ENCODE measurements at places on chromosomes 6 and 20. TPM values are rescaled to one million over a fixed set of nuclear protein-coding genes. Genes with fewer than 3 reads are reported as not detected.

The GNAS-AS1 gene
- total RNA-seq: 0.48 TPM

The GPLD1 gene
- total RNA-seq: 7.7 TPM

The FAM184A gene
- total RNA-seq: 12.8 TPM

The DCDC2 gene
- total RNA-seq: 8.9 TPM

The ASIP gene
- total RNA-seq: not detected

The NKX2-4 gene
- not detected for total RNA-seq

The DLK2 gene
- total RNA-seq: 8.9 TPM

The TTBK1 gene
- total RNA-seq: under 0.01 TPM

The PAK1IP1 gene
- total RNA-seq: 16.4 TPM

The KIF13A gene
- 40.0 TPM for total RNA-seq

The PACRG gene
- 0.64 TPM for total RNA-seq

The TULP1 gene
- not detected for total RNA-seq

The TUBB1 gene
- 0.16 TPM for total RNA-seq

DNA sequence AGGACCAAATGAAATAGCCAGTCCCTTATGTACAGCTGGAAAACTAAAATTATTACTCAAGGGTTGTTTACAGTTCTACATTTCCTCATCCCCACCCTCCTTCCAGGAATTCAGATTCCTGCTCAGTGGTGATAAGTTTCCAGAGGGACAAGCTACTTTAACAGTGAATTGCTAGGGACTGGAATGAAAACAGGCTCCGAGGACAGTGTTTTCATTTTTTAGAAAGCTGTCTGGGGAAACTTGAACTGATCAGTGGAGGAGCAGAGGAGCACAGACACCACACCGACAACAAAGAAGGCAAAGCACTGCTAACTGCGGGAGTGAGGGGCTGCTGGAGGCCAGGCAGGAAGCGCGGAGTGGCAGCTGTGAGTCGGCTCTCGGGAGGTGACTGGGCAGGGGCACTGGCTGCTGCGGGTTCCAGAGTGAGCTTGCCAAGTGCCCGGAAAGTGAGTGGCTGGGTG, 322.2 kb downstream of the ESR1 start:
- H3K4me3 ChIP-seq: no peak overlapping the region
- DNase-seq: no peak
- peaks cover 3% of the 10 kb centered on the region for H3K36me3 ChIP-seq
- H3K4me1 ChIP-seq: no peaks in the 10 kb centered on the region
- H3K27me3 ChIP-seq: no peaks in the 10 kb centered on the region

- no peak for DNase-seq
- H3K4me1 ChIP-seq: no peaks in the 10 kb centered on the region
- H3K4me3 ChIP-seq: no peak overlapping the region
- no peaks in the 10 kb centered on the region for H3K36me3 ChIP-seq
These were observed 24.5 kb downstream of the FIG4 start for GRCh38 chr6:109715616-109716015.

- DNase-seq: no peak
- no peak overlapping the region for H3K27ac ChIP-seq
- no peak overlapping the region for H3K4me3 ChIP-seq
- H3K36me3 ChIP-seq: no peaks in the 10 kb centered on the region
These were observed 11.7 kb upstream of the PCSK2 start for GRCh38 chr20:17215167-17215566.

DNA sequence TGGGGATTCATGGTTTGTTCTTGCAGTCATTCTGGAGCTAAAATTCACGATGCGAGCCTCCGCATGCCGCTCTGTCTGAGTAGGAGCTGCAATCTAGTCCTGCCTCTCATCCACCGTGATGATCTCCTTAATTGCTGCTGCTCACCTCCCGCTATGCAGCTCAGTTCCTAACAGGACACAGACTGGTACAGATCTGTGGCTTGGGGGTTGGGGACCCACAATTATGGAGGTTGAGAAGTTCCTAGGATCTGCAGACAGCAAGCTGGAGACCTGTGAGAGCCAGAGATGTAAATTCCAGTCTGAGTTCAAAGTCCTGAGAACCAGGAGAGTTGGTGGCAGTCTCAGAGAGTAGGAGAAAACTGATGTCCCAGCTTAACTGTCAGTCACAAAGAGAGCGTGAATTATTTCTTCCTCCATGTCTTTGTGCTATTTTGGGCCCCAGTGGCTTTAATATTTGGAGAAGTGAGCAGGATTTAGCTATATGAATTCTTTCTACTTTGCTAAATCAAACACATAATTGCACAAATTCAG, 378.7 kb upstream of the MAN1A1 start:
- no peaks in the 10 kb centered on the region for H3K4me1 ChIP-seq
- H3K27me3 ChIP-seq: no peaks in the 10 kb centered on the region
- H3K27ac ChIP-seq: no peak overlapping the region
- H3K36me3 ChIP-seq: no peaks in the 10 kb centered on the region
- no peak for DNase-seq

GRCh38 chr20:11917663-11918062, at the start of gene BTBD3:
BTBD3 (plus strand) TSS chr20:11917893; CDS start chr20:11918276, 383 bp downstream.
- no peaks in the 10 kb centered on the region for H3K36me3 ChIP-seq
- H3K4me1 ChIP-seq: no peaks in the 10 kb centered on the region
- peak; percentile 38 for DNase-seq

GRCh38 chr20:51396365-51396909, 146.1 kb downstream of the NFATC2 start:
- H3K36me3 ChIP-seq: no peaks in the 10 kb centered on the region
- no peaks in the 10 kb centered on the region for H3K27me3 ChIP-seq
- no peak for DNase-seq
- H3K4me3 ChIP-seq: no peak overlapping the region
- H3K4me1 ChIP-seq: no peaks in the 10 kb centered on the region

- H3K36me3 ChIP-seq: no peaks in the 10 kb centered on the region
- no peaks in the 10 kb centered on the region for H3K4me1 ChIP-seq
- DNase-seq: no peak
- no peak overlapping the region for H3K4me3 ChIP-seq
- H3K27me3 ChIP-seq: no peaks in the 10 kb centered on the region
- H3K27ac ChIP-seq: no peak overlapping the region
These were observed 142.1 kb downstream of the HAO1 start for GRCh38 chr20:7798176-7798575.

GRCh38 chr20:5357946-5358345, 41.2 kb upstream of the PROKR2 start:
- no peak overlapping the region for H3K4me3 ChIP-seq
- H3K27ac ChIP-seq: no peak overlapping the region
- no peaks in the 10 kb centered on the region for H3K27me3 ChIP-seq
- H3K36me3 ChIP-seq: no peaks in the 10 kb centered on the region
- DNase-seq: no peak

DNA sequence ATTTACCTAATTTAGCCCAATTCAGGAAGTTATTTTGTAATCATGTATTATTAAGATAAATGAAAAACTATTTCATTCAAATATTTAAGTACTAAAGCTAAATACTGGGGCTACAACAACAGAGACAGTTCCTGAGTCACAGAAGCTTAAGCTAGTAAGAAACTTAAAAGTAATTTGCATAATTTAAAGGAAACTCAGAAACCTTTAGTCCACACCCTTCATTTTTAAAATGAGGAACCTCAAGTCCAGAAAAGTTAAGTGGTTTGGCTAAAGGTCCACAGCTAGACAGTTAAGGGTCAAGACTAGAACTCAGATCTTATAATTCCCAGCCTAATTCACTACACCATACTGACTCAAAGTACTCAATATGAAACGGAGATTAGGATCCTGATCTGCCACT, 7.2 kb downstream of the LMBRD1 start:
- DNase-seq: no peak
- H3K36me3 ChIP-seq: peaks cover 3% of the 10 kb centered on the region
- no peaks in the 10 kb centered on the region for H3K27me3 ChIP-seq
- no peak overlapping the region for H3K27ac ChIP-seq

- peak overlapping the region; percentile 25 for H3K4me3 ChIP-seq
- no peaks in the 10 kb centered on the region for H3K4me1 ChIP-seq
- no peaks in the 10 kb centered on the region for H3K27me3 ChIP-seq
- DNase-seq: no peak
These were observed 34.2 kb downstream of the ZNF391 start for GRCh38 chr6:27422651-27423332.

GRCh38 chr6:36717871-36718540, 20.4 kb downstream of the RAB44 start:
- H3K4me1 ChIP-seq: no peaks in the 10 kb centered on the region
- no peak overlapping the region for H3K27ac ChIP-seq
- H3K27me3 ChIP-seq: no peaks in the 10 kb centered on the region
- DNase-seq: peak; percentile 42
- H3K36me3 ChIP-seq: no peaks in the 10 kb centered on the region

- H3K4me3 ChIP-seq: no peak overlapping the region
- H3K4me1 ChIP-seq: no peaks in the 10 kb centered on the region
- H3K36me3 ChIP-seq: no peaks in the 10 kb centered on the region
- no peak for DNase-seq
- H3K27me3 ChIP-seq: no peaks in the 10 kb centered on the region
These were observed 738.6 kb downstream of the C6orf118 start for GRCh38 chr6:164570801-164571200.

GRCh38 chr6:117265410-117266256, at the start of gene VGLL2:
VGLL2 (plus strand) TSS chr6:117265558; CDS start chr6:117265764, 206 bp downstream.
- peaks cover 5% of the 10 kb centered on the region for H3K4me1 ChIP-seq
- no peak for DNase-seq
- H3K36me3 ChIP-seq: no peaks in the 10 kb centered on the region
- no peaks in the 10 kb centered on the region for H3K27me3 ChIP-seq
- H3K27ac ChIP-seq: no peak within 1 kb of the TSS
- H3K4me3 ChIP-seq: peak within 1 kb of the TSS; percentile 69

DNA sequence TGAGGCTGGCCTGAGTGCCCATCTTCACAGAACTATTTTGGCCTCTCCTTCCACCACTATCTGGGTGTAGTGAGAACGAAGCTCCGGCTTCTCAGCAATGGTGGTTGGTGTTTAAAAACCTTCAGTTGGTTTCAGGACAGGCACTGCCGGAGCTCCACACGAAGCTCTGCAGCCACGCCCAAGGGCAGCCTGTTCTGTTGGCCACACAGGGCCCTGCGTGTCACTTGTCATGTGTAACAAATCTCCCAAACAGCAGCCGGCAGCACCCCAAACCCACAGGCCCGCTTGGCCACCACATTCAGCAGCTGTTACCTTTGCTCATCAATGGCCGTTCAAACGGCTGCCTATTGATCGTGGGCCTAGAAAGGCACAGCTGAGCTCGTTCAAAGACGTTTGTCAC, 97.5 kb downstream of the ERMARD start:
- H3K36me3 ChIP-seq: no peaks in the 10 kb centered on the region

GRCh38 chr6:4809999-4810918, 34.1 kb downstream of the CDYL start:
- no peak for DNase-seq
- H3K27me3 ChIP-seq: no peaks in the 10 kb centered on the region
- no peak overlapping the region for H3K27ac ChIP-seq
- H3K36me3 ChIP-seq: no peaks in the 10 kb centered on the region
- H3K4me1 ChIP-seq: no peaks in the 10 kb centered on the region

DNA sequence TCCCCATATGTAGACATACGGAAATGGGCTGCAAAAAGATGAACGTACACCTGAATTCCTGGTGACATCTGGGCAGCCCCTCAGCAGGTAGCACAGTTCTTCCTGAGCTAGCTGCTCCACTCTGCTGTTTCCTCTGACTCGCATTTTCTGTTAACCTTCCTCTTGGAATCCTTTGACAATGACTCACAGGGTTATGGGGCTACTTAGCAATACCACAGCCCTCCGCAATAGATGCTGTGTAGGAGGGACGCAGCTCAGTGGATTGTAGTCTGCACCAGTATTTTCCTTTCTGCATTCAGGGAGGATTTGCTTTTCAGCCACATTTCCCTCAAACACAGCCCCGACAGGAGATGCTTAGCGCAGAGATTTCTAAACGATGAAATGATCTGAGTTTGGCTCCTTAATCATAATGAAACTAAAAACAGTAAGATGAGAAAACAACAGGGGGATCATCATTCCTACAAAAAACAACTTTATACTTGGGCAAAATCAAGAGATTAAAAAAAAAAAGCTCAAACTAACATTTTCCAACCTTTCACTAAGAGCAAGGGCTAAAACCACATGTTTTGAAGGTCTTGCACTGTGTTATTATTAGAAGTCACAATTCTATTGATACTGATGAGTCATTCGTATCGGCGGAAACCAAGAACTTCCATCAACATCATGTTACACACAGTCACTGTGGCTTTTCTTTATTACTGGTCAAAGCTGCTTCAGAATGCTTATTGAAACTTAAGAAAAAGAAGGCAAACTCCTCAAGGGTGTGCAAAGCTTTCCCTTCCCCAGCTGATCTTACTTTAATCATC, 12.2 kb downstream of the BACH2 start:
- H3K27me3 ChIP-seq: no peaks in the 10 kb centered on the region
- H3K4me3 ChIP-seq: peak overlapping the region; percentile 40
- no peak for DNase-seq
- H3K36me3 ChIP-seq: no peaks in the 10 kb centered on the region
- H3K27ac ChIP-seq: peak overlapping the region; percentile 28

DNA sequence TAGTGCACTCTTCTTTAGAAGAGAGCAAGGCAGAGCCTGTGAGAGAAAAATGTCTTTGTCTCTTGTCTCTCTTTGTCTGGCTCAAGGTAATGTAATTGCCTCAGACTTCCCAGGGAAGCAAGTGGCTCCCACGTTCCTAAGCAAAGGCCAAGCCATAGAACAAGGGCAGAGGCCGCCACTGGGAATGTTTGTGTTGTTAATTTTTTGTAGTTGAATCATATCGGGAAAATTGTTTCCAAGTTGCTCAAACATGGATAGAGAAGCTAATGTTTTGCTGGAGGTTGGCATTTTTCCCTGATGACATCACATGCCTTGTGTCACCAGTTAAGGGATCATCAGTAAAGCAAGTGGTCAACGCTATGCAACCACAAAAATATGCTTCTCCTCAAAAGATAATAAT, 211.5 kb upstream of the FOXA2 start:
- peak overlapping the region; percentile 80 for H3K27ac ChIP-seq
- no peaks in the 10 kb centered on the region for H3K36me3 ChIP-seq
- peak; percentile 68 for DNase-seq

All from breast epithelium (tissue), 4 donors.